ENCODE measurements at places on chromosomes 12 and 14.
A peak's percentile ranks its signal among the peaks of the same experiment; 100 is the strongest.

- no peak for DNase-seq
These were observed 3.2 kb downstream of the KCNH3 start for GRCh38 chr12:49541911-49542505.

DNA sequence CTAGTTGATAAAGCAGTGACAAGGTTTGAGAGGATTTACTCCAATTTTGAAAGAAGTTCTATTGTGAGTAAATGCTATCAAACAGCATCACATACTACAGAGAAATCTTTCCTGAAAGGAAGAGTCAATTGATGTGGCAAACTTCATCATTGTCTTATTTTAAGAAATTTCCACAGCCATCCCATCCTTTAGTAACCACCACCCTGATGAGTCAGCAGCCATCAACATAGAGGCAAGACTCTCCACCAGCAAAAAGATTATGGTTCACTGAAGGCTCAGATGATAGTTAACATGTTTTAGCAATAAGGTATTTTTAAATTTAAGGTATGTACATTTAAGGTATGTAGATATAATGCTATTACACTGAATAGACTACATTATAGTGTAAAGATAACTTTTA lies 122.1 kb upstream of the ARHGAP5 start:
- DNase-seq = no peak

DNA sequence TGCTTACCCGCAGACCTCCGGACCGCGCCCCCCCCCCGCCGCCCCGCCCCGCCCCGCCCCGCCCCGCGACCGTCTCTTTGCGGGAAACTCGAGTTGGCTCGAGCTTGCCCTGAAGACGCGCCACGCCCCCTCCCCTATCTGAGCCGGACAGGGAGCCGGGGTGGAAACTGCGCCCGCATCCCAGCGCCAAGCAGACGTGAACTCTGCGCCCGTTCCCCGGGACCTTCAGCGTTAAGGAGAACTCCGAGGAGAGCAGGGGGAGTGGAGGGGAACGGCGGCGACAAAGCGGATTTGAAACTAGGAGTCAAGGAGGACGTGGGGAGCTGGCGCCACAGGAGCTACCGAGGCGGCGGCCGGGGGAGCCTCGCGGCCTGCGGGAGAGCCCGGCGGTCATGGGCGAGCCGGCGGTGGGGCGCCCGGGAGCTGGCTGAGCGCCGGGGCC lies at the start of gene KCNK13:
Gene KCNK13 (plus strand): TSS at position 310 of the 442 bp plus-strand sequence. CDS start 212 bp downstream, outside the sequence.
- peak; percentile 21 for DNase-seq

DNA sequence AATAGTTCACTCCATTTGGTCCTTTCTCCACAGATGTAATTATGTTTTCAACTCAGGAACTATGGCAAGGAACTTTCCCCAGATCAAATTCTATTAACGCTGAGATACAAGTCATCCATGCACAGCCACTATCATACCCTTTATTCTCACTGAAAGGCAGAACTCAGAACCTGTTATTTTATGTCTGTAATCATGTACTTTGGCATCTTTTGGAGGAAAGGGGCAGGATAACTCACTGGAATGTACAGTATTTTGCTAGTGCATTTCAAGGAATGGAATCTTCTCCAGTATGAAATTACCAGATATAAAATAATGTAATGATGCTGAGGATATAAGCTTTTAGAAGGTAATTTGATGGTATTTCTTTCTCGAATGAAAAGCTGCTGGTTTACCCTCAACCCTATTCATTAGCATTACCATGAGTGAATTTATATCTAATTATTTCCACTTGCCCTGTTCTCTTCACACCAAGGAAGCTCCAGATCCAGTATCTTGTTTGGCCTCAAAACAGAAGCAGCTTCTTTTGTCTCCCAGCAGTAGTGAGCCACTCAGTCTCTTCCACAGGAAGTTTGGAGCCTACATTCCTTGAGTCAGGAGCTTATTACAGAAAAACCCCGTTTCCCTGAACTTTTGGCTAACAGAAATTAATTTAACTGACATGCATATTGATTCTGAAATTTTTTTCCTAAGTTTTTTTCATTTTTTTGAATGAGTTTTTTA lies 10.0 kb upstream of the AMHR2 start:
- no peak for DNase-seq

DNA sequence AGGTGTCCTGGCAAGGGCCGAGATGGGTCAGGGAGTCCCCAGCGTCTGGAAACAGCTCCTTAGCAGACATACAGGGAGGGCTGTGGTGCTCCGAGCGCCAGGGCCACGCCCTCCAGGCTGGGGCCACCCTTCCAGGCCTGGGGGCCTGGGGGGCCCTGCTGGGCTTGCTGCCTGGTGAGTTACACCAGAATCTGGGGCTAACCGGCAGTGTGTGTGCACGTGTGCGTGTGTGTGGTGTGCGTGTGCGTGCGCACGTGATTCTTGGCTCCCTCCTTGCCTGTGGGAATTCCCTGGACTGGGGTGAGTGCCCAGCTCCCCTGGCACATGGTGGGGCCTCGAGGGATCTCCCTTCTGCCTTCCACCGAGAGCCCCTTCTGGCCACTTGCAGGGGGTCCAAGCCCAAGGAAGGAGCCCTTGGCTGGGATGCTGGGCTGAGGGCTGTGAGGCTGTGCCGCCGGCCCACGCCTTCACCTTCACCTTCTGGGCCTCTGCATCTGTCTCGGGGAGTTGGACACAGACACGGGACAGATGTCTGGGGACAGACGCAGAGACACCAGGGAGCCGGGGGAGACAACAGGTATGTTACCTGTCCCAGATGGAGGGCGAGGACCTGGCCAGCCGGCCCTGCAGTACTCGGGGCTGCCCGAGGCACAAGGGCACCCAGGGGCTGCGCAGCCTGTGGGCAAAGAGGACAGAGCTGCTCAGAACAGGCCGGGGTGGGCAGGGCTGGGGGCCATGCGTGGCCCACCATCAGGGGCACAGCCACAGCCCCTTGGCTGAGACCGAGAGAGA lies 37.2 kb downstream of the BEGAIN start:
- no peak for DNase-seq

GRCh38 chr12:113852264-113852663 lies 113.9 kb downstream of the RBM19 start:
- no peak for DNase-seq

DNA sequence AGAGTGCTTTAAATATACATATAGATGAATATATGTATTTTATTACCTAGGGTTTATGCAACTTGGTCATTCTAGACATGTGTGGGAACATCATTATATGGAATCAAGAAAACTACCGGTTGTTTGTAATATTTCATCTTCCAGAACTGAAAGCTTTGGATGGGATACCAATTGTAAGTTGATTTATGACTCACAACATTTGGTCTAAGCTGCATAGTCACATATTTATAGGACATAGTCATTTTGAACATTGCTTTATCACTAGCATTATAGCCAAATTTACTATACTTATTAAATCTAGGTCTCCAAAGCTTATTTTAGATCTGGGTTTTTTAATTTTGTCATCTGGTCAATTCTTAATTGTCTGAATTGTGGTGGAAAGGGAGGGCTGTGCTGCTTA lies 83.7 kb upstream of the PCNX4 start:
- DNase-seq = no peak

DNA sequence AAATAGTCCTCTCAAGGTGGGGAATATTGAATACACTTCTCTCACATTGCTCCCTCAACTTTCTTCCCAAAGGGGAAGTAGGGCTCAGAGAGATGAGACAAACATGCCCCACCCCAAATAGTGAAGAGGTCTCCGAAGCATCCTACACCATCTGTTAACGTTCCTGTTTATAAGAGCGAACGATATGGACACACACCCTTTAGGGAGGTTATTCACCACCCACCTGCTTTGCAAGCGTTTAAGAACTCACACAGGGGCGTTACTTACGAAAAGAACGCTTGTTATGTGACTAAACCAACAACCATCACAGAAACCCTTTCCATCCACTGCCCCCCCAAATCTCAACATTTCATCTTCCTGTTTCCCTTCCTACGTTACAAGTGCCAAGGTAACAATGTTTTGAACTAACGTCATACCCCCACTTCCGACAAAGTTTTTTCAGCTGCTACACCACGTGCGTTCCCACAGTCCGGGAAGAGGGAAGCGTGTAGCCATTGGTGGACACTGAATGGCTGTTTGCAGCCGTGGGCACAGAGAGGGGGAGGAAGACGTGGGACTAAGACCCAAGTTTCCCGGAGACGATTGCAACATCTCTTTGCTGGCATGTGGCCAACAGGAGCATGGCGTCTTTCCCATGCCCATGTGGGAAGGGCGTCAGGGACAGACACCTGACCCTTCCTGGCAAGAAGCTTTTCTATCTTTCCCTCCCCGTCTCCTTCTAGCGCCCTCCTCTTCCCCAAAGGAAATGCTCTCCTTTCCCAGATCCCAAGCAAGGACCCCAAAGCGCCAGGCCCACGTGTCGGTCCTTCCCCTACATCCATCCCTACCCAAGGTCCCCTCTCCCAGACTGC lies 1.2 kb downstream of the YBX3 start:
- DNase-seq = peak; percentile 60

GRCh38 chr12:131054345-131055092 lies 100.8 kb downstream of the ADGRD1 start:
- no peak for DNase-seq

- no peak for DNase-seq
These were observed 63.9 kb downstream of the BEGAIN start for GRCh38 chr14:100523131-100523842.

DNA sequence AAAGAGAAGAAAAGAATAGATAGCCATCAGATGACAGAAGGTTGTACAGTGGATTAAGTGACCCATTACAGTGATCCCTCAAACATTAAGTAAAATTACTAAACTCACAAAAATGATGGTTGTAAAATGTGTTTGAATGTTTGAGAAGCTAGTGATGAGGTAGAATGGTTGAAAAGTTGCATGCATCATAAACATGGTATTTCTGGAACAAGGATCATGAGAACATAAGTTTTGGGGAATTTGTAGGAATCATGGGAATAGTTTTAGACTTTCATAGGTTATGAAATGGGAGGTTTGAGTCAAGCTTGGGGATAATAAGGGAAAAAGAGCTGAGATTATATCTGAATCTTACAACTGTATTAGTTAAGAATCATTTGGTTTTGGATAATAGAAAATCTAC lies 34.1 kb upstream of the NEDD1 start:
- DNase-seq = no peak

DNA sequence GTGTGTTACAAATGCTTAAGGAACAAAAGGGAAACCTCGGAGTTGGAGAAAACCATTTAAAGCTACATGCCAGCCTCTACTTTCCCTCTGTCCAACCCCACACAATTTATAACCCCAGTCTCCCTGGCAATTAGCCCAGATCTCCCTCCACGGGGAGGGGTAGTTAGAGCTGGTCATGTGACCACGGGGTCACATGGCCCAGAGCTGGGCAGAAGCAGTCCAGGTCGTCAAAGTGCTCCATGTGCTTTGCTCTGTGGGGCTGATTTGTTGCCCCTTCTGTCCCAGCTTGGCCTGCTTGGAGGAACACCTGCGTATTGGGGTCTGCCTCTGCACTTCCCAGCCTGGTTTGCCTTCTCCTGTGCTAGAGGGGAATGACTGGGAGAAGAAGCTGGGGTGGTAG lies 219.1 kb downstream of the RBM19 start:
- no peak for DNase-seq

GRCh38 chr14:89628521-89628920 lies 211.5 kb upstream of the FOXN3 start:
- no peak for DNase-seq

DNA sequence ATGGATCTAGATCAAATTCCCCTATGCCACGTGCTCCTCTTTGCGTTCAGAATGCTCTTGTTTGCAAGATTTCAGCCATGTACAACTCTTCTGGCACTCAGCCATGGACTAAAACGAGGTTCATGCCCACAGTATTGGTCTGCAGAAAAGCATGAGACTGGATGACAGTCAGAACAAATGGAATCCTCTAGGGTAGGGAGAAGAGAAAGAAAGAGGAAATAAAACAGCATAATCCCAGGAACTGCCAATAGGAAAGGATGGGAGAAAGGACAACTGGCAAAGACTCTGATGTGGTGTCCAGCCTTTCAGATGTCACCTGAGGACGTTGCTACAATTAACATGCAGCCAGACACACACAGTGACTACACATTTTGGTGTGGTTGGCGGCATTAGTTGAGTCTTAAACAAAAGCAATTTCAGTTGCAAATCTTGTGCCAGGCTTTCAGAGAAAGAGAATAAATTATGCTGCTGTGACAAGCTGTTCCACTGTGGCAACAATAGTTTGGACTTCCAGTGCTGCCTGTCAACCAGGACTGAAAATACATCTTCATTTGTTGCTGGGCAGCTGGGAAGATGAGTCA lies 338.0 kb downstream of the RGS6 start:
- DNase-seq = no peak

DNA sequence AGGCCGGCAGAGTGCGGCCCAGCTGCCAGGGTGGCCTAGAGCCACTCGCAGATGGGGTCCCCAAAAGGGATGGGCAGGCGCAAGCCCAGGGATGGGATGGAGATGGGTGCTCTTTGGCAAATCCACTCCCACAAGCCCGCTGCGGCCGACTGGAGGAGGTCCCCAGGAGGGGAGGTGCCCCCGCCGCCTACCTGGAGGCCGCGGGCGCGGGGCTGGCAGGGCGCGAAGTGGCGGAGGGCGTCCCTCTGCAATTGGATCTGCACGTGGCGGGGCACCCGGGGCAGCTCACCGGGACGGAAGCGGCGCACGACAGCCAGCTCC lies 730 bp downstream of the PPP1R3E start:
- DNase-seq = no peak

DNA sequence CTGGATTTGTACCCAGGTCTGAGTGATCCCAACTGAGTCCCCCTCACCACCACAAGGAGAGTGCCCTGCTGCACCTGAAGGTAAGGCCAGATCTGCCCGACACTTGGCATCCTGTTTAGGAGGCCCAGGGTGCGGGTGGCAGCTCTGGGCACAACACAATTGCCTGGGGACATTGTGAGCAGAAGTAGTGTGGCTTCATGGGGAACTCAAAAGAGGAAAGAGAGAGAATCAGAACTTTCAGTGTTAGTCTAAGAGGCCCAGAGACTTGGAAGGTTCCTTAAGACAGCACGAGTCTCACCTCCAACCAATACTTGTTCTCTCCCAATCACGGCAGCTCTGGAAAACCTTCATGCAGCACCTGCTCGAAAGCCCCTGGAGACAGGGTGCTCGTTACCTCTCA lies 6.6 kb upstream of the SLC8B1 start:
- no peak for DNase-seq

GRCh38 chr12:11669348-11669747 lies 19.9 kb downstream of the ETV6 start:
- DNase-seq = no peak

GRCh38 chr12:92650228-92650822 lies 52.5 kb upstream of the PLEKHG7 start:
- DNase-seq = no peak

DNA sequence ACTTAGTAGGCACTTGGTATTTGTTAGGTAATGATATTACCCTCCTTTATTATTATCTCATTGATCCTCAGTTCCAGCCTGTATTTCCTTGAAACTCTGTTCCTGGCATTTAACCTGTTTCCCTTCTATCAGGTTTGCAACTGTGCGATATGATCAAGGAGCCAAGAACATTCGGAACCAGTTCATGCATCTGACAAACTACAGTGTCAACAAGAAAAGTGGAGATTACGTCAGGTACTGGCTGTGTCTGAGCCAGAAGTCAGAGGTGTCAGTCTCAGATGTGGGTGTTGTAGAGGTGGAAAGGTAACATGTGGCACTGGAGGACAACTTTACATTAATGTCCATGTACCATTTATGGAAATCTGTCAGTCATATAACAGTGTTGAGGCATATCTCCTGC lies 56.7 kb downstream of the TTLL5 start:
- no peak for DNase-seq
